ENCODE measurements at places on chromosomes 11 and 22. TPM values are rescaled to one million over a fixed set of nuclear protein-coding genes. Genes with fewer than 3 reads are reported as not detected.

DNA sequence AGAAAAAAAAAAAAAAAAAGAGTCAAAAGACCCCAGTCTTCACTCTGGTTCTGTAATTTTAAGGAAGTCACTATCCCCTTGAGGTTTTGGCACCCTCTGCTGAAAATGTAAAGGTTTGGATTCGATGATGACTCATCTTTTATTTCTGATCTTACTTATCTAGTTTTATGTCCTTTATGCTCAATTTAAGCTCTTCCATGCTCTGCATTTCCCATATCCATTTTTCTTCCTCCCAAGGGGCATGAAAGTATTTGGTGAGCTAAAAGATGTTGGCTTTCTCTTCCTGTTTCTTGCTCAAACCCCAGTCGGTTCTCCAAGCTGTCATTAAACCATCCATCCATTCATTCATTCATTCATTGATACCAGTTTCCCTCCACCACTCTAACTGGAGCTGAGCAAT is 61.0 kb upstream of the CDON start:
- DNase-seq: no peak

DNA sequence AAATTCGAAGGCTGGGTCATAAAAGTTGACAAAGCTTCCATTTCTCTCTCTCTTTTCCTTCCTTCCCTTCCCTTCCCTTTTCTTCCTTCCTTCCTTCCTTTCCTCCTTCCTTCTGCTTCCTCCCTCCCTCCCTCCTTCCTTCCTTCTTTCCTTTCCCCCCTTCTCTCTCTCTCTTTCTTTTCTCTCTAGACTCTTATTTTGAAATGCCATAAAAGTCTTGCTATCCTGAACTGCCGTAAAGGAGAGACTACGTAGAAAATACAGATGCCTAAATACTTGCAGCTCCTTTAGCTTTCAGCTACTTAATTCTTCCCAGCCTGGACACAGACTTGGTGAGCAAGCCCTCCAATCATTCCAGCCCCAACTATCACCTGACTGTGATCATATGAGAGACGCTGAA is 1644.4 kb downstream of the FAM181B start:
- no peak for DNase-seq

DNA sequence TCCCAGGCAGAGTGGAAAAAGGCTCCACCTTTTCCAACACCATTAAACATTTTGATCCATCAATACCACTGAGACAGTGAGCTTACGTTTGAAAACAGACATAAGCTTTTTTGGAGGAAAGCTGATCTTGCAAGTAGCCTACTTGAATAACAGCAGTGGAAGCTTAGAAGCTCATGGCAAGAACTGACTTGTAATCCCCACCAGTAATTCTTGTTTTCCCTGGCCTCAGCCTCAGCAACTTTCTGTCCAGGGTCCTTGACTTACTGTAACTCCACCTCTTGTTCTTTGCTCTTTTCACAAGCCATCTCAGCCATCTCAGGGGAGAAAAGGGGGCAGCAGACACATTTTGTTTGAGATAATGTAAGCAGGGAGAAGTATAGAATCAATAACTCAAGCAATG is 12.3 kb upstream of the MPZL2 start:
- DNase-seq: no peak

DNA sequence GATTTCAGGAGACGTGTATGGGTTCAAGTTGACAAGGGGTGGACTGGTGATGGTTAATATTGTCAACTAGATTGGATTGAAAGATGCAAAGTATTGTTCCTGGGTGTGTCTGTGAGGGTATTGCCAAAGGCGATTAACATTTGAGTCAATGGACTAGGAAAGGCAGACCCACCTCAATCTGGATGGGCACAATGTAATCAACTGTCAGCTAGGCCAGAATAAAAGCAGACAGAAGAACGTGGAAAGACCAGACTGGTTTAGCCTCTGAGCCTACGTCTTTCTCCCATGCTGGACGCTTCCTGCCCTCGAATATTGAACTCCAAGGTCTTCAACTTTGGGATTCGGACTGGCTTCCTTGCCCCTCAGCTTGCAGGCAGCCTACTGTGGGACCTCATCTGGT is 1.7 kb upstream of the YPEL4 start:
- DNase-seq: no peak

DNA sequence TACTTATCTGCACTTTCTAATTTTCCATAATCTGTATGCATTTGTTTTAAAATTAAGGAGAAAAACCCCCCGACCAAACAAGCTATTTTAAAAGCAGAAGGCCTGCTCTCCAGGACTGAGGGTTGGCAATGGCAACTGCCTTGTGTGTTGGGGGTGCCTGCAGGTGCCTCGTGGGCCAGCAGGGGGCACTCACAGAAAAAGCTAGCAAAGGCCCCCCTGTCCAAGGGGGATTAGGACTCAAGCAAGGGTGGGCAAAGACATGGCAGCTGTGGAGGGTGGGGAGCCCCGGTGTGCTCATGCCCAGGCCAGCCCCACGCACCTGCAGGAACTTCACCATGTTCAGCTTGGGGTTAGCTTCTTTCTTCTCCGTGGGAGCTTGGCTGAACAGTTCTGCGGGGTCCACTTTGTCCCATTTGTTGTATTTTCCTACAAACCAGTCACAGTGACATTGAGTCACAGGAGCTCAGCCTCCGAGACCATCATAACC is 10.3 kb downstream of the TOP3B start:
- DNase-seq: peak; percentile 66

DNA sequence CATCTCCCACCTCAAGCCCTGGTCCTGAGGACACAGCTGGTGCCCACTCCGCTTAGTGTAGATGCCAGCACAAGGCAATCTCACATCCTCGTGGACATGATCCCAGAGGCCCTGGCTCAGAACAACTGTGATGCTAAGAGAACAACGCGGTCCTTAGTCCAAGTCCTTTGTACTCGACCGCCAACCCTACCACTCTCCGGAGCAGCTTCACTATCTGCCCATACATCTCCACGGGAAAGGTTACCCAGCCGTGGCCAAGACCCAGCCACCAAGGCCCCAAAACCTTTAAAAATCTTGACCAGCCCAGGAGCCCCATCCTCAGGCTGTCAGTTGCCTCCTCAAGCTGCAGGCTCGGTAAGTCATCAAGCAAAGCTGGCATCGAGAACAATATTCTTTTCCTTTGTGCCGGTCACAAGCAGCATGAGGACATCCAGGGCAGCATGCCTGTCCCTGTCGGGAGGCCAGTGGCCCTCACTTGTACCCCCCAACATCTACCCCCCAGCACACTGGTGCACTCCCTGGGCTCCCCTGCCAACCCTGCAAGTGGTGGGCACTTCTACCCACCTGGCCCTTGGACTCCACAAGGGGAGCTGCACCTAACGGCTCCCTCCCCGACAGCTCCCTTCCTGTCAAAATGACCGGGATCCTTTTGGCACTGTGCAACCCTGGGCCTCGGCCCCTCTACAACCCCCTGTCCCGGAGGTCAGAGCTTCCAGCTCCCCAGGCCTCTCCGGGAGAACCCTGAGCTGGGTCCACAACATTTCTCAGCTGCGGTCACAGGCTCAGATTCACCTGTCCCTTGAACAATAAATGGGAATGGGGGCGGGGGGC is 2.5 kb downstream of the OSBPL5 start:
- DNase-seq: no peak

DNA sequence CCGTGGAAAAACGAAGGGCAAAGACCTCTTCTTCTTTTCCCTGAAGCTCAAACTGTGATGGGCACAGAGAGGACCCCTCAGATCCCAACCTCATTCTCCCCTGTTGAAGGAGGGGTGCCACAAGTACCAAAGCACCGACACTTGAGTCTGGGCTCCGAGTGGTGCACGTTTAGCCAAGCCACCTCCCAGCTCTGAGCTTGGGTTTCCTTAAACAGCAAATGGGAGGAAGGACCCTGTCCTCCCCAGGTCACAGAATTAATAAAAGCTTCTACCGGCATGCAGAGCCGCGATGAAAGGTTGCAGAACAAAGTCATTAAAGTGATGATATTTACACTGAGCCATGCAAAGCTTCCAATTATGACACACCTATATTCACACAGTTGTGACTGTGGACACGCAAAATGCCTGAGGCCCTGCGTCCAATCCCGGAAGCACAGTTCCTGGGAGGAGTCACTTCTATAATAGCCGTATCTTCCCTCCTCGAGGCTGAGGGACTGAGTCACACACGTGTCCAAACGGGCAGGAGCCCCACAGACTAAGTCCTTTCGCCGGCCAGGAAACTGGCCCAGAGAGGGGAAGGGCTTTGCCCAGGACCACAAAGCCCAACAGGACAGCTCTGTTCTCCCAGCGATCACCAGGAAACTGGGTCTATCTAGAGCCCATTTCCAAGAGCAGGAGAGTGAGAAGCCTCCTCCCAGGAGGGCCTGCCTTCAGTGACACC is 922 bp upstream of the CSNK1E start:
- no peak for DNase-seq

TMEM191C gene
- 3.2 TPM for total RNA-seq

OR5AL1 gene
- not detected for total RNA-seq

GRCh38 chr11:78168539-78169477 is 19.6 kb downstream of the KCTD21 start:
- DNase-seq: no peak

FOLR2 gene
- total RNA-seq: 14.6 TPM

FREY1 gene
- total RNA-seq: 3.7 TPM

DNA sequence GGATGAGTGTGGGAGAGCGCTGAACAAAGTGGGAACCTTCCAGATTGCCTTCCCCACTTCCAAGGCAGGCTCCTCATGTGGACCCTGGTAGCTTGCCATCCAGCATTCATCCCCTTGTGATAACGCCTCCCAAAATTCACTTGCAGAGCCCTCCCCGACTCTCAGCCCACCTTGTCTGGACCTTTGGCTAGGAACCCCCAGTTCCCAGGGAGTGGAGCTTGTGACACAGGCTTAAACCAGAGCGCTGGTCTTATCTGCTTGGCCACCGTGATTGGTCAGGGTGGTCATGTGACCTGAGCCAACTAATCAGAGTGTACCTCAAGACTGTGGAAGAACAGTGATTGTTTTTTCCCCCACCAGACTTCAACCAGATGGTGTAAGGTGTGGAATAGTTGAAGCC is 9.6 kb upstream of the SLC35C1 start:
- DNase-seq: no peak

DNA sequence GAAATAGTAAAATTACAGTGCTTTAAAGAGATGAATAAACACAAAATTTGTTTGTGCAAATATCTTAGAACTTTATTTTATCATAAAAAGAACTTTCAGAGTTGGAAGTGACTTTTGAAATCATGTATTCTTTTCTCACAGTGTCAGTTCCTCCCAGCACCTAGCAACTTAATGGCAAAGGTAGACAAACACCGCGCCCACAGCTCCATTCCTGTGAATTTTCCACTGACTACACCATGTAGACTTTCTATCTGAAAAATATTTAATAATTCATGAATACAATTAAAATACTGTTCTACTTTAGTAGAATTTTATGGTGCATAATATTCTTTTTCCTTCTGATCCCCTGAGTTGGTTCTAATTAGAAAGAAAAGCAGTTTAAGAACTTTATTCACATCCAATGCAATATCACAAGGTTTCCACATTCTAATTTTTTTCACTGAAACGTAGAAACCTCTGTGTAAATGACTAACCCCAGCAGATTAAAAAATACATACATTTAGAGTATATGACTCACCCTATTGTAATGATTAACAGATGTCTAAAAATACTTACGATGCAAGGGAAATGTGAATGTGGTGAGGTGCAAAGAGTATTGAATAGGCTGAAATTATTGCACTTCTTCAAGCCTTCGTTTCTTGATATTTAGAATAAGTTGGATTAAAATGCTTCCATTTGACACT is 218.2 kb upstream of the CCDC179 start:
- no peak for DNase-seq

- no peak for DNase-seq
Observed at GRCh38 chr11:32487270-32487669, 51.9 kb upstream of the WT1 start.

DNA sequence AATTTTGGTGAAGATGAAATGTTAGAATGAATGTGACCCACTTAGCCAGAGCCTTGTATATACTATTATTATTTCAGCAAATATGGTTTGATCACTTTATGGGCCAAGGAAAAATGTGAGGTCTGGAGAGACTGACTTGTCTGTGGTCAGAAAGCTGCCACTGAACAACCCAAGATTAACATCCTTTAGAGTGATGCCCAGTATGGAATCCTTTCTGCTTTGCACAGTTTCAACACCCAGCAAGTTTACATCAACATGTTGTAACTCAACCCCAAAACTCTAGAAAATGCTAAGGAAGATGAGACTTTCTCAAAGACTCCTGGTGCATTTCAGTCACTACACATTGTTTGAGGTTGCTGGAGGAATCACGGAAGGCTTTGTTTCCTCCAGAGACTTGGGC is 107.7 kb downstream of the SNX19 start:
- no peak for DNase-seq

- no peak for DNase-seq
Observed at GRCh38 chr11:103332409-103332808, 223.2 kb downstream of the DYNC2H1 start.

UCP3 gene
- 1.8 TPM for total RNA-seq

- peak; percentile 73 for DNase-seq
Observed at GRCh38 chr22:46122511-46122971, 27.8 kb upstream of the PPARA start.

DNA sequence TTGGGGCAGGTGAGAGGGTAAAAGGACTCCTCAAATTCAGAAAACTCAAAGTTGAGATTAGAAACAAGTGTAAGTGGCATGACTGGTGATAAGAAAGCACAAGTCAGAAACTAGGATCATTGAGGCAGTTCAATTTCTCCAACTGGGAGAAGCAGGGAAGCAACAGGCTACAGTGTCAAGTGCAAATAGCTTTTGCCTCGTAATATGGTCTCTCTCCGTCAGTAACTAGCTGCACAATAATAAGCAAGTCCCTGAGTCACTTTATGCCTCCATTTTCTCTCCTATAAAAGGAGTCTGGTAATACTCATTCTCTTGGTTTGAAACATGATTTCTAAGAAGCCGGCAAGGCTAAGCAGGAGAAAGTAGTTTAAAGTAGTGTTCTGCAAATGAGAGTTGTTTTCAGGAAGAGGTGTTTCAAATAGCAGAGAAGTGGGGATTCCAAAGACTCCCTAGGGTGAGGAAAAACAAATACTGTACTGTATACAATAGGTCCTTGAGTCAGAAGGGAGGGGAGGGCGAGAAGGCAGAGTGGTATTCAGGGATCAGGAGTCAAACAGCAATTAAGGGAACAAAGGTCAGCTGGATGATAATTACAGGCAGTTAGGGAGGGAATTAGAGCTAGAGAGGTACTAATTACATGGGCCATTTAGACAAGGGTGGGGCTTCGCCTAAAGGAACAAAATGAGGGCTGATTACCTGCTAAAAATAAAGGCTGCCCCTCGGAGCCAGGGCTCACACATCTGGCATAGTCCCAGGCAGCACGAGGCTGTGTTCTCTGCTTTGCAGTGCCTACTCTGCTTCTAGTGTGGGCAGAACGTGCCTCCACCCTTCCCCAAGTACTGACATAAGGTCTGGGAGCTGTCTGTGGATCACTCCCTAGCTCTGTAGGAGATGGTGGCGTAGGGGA is 96.0 kb upstream of the BDNF start:
- no peak for DNase-seq

DNA sequence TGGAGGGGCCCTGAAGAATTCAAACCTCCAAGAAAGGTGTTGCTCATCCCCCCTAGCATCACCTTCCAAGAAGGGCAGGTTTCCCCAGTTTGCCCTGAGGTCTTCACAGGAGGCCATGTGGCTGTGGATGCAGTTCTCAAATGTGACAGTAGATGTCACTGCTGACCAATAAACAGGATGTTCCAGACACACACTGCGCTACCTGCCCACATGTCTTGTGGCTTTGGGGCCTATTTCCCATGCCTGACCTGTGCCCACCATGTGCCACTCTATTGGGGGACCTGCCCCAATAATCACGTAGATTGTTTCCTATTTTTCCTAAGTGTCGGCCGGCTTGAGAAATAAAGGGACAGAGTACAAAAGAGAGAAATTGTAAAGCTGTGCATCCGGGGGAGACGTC is 4.5 kb downstream of the GSTT2 start:
- peak; percentile 64 for DNase-seq
